Amygdala (tissue), 56 donors: ENCODE measurements at places on chromosomes 7 and 10.

DNA sequence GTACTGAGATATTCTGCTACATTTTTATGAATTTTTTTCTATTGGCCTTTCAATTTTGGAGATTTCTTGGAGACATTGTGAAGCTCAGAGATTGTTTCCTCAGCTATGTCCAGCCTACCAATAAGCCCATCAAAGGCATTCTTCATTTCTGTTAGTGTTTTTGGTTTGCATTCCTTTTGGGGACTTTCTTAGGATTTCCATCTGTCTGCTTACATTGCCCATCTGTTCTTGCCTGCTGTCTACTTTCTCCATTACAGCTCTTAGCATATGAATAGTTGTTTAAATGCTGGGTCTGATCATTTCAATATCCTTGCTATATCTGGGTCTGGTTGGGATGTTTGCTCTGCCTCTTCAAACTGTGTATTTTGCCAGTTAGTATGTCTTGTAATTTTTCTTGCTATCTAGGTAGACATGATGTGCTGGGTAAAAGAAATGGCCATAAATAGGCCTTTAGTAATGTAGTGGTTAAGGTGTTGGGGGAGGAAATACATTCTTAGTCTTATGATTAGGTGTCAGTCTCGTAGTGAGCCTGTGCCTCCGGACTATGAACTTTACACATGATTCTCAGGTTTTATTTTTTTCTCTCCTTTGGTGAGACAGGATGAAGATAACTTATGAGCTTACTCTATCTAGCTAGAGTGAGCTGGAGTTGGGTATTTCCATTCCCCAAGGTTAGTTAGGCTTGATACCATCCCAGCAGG, 32.6 kb upstream of the NME8 start:
- no peak for DNase-seq

GRCh38 chr7:5200561-5201235, 10.7 kb downstream of the WIPI2 start:
- no peak for DNase-seq

GRCh38 chr7:76185187-76185896, 16.4 kb upstream of the SRRM3 start:
- no peak for DNase-seq

DNA sequence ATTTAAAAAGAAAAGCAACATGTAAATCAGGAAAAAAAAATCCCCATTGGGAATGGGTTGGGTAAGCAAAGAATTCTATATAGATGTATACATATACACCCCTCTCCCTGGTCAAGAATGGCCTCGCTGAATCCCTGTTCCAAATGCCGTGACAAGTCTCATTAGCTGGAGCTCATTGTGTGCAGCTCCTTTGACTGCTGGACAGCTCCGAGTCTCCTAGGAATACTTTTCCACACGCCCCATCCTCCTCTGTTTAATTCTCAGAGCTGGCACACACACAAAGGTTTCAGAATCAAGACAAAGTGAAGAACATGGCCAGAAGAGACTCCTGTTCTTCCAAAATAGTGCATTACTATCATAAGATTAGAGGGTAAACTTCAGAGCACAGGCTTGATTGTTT, 130.9 kb upstream of the MKLN1 start:
- DNase-seq: no peak

DNA sequence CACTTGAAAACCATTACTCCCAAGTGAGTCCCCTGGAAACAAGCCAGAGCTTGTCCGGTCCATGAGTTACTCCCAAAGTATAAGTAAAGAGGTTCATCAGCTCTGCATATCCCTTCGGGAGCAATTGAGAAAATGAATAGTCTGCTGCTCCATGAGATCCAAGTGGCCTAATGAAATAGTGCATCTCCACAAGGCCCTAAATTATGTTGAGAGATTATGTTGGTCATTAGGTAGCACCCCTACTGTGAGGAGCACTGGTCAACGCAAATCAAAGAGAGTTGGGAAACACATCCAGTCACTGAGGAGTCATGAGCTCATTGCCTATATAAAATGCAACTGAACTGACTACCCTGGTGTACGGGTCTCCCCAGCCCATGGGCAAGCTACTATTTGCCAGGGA, 205.5 kb upstream of the AOAH start:
- DNase-seq: no peak

DNA sequence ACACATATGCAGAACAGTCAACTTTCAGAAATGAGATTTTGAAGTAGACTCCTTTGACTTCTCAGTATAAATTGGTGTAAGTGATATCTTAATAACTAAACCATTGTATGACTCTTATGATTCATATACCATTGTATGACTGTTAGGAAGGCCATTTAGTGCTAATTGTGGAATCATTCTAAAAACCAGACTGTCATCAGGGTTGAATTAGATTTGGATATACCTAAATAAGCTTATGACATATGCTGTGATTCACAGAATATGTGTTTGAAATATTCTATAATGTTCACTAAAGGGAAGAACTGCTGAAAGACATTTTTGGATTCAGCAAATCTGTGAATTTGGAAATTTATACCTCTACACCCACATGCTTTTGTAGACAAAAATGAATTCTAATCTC, 438.1 kb downstream of the MDFIC start:
- DNase-seq: no peak

GRCh38 chr10:3468919-3469638, 296.5 kb upstream of the PITRM1 start:
- DNase-seq: no peak

DNA sequence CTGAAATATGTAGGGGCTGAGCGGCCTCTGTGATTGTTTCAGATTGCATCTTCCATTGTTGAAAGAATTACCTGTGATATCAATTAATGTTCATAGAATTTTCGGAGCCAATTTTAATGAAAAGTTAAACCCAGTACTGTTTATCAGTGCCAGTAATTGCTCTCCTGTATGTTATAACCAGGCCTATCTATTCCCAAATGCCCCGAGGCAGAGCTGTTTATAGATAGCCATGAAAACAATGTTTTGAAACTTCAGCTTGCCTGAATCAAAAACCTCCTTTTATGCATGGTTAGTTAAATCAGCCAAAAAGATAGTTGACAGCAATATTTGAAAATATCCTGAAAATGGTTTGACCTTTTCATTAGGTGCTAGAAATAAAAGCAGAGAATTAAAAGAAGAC, 50.1 kb upstream of the HDAC9 start:
- no peak for DNase-seq

GRCh38 chr7:153641199-153641598, 411.0 kb upstream of the DPP6 start:
- no peak for DNase-seq

- no peak for DNase-seq
Measured at GRCh38 chr10:97830064-97830463, 19.6 kb upstream of the GOLGA7B start.

GRCh38 chr7:20304366-20304765, 26.3 kb upstream of the ITGB8 start:
- no peak for DNase-seq

GRCh38 chr10:75477680-75478079, 46.3 kb downstream of the LRMDA start:
- DNase-seq: no peak

DNA sequence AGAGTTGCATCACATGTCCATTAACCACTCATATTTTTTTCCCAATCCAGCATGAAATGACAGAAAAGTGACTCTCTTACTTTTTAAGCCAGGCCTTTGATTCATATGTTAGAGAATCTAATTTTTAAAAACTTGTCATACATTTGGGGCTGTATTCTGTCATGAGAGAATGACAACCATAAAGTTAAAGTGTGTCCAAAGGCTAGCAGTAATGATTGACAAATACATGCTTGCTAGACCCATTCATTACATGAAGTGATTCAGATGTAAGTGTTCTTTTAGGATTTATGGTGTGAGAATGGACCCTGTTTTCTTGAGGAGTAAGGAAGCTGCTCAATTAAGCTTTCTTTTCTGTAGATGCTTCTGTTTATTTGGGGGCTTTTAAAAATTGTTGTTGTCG, 75.4 kb downstream of the CSTF2T start:
- no peak for DNase-seq

GRCh38 chr7:109582211-109582610, 1012.5 kb downstream of the DNAJB9 start:
- DNase-seq: no peak

GRCh38 chr7:97457054-97457453, 274.8 kb upstream of the TAC1 start:
- no peak for DNase-seq

DNA sequence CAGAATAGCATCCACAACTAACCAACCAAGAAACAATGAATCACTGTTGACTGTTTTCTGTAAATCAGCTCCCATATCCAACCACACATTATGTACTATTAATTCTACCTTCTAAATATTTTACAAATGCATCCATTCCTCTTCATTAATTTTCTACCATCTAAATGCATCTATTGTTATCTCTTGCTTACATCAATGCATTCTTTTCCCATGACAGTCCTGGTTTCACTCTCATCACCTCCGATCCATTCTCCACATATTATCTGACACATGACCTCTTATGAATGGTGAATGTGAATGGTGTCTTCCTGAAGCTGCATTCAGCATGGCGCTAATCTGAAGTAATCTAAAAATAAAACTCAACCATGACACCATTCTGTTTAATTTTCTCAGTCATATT, 153.8 kb upstream of the CALCR start:
- no peak for DNase-seq
